Spleen (tissue), 13 donors: ENCODE measurements at places on chromosomes 12 and 14. TPM values are rescaled to one million over a fixed set of nuclear protein-coding genes. Genes with fewer than 3 reads are reported as not detected.

The LIN7A gene
- 24.0 TPM for total RNA-seq

The SDR9C7 gene
- not detected for total RNA-seq

GRCh38 chr12:51428256-51428655 is 3.6 kb downstream of the SLC4A8 start:
- DNase-seq = no peak

DNA sequence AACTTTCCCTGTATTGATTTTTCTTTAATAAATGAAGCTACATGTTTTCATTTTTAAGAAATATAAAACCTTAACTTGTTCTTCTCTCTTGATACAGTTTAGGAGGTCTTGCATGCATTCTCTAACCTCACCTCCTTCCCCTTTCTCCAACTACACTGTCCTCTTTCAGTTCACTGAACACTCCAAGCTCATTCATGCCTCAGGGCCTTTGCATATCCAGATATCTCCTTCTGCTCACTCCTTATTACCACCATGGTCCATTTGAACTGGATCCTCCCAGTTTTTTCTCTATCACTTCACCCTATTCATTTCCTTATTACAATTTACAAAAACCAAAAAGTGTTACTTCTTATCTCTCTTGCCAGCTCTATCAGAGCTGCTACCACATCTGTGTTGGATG is 242.9 kb upstream of the PLEKHG7 start:
- DNase-seq = no peak

DNA sequence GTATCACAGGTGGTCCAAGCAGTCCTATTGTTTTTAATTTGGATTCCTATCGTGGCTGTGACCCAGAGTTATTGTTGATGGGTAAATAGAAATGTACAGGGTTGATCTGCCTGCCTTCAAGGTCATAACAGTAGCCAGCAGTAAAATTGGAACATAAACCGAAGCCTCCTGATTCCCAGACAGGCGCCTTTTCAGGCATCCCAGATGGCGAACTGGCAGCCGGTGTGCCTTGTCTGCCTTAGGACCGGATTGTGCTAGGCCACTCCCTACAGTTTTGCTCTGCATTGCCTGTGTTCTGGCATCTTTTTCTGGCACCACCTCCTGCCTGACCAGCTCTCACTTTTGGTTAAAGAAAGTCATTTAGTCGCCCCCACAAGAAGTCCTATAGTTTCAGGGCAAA is 22.2 kb downstream of the TMEM117 start:
- DNase-seq = no peak

GRCh38 chr14:102333390-102333789 is 13.8 kb downstream of the ZNF839 start:
- no peak for DNase-seq

DNA sequence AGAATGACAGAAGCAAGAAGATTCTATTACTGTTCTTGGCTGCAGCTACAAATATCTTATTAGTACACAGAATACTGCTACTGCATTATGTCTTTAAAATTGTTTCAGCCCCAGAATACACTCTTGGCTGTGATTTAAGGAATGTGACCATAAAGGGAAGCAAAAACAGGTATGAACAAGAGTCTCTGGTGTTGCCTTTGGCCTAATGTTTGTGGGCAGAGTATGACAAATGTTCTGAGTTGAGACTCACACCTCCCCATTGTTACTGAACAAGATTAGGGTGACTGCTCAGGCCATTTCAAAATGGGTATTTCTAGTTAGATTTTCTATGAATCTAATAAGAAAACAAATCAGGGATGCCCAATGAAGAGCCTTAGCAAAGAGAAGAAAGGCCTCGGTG is 28.5 kb downstream of the TTC6 start:
- DNase-seq = no peak
